AG10803 (cell line): ENCODE measurements at places on chromosomes 1 and 21.

DNA sequence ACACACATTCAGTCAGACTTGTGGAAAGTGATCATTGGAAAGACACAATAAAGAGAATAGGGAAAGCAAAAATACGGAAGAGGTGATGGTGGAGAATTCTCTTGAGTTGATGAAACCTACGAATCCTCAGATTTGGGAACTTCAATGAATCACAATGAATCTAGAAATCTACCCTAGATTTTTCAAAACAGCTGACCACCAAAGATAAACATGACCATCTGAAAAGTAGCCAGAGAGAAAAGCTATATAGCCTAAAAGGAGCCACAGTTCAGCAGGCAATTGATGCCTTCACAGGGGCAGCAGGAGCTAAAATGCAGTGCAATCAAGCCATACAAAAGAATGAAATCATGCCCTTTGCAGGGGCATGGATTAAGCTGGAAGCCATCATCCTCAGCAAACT, 170.6 kb upstream of the RUNX1 start:
- DNase-seq: no peak

GRCh38 chr1:176183618-176184017, 23.5 kb downstream of the COP1 start:
- no peak for DNase-seq

DNA sequence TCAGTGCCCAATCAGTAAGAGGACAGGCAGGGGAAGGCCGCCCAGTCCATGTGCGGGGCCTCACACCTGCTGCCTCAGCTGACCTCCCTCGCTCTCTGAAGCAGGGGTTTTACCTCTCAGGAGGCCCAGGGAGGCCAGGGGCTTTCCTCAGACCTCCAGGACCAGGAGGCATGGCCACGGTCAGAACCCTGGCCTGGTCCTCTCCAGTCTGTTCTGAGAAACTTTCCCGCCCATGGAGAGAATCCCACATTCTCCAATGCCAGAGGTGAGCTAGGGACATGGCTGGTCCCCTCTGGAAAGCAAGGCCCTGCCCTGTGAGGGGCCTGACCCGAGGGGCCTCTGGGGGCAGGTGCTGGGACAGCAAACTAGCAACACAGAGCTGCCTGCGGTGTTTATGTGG, 68.2 kb downstream of the DMRTB1 start:
- no peak for DNase-seq

GRCh38 chr1:17886386-17886785, 131.3 kb downstream of the ACTL8 start:
- no peak for DNase-seq

DNA sequence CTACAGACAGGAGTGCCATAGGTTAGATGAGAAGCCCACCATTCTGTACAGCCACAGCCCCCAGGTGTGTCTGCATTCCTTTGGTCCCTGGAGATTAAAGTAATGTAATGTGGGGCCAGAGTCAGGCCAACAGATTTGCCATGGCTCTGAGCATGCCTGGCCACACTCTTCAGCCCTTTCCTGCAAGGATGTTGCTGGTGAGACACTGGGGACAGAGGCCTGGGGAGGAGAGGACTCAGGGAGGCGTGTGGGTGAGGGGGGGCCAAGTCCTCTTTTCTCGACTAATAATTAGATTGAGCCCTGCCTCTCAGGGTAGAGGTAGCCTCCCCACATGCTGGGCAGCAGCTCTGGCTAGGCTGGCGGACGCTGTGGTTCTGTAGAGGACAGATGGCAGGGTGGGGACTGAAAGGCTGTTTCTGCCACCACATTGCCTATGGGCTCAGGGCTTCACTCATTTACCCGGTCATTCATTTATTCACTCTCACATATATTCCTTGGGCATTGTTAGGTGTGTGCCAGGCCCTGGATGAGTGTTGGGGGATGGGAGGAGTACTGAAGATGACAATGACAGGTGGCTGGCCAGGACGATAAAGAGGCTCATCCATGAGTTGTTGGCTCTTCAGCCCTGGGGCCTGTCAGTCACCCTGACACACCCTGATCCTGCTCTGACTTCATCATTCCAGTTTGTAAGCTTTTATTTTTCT, 7.1 kb upstream of the PRCC start:
- DNase-seq: no peak
